Dermis blood vessel endothelial cell (primary cell): ENCODE measurements at places on chromosomes 16 and 17. TPM values are rescaled to one million over a fixed set of nuclear protein-coding genes. Genes with fewer than 3 reads are reported as not detected.

DNA sequence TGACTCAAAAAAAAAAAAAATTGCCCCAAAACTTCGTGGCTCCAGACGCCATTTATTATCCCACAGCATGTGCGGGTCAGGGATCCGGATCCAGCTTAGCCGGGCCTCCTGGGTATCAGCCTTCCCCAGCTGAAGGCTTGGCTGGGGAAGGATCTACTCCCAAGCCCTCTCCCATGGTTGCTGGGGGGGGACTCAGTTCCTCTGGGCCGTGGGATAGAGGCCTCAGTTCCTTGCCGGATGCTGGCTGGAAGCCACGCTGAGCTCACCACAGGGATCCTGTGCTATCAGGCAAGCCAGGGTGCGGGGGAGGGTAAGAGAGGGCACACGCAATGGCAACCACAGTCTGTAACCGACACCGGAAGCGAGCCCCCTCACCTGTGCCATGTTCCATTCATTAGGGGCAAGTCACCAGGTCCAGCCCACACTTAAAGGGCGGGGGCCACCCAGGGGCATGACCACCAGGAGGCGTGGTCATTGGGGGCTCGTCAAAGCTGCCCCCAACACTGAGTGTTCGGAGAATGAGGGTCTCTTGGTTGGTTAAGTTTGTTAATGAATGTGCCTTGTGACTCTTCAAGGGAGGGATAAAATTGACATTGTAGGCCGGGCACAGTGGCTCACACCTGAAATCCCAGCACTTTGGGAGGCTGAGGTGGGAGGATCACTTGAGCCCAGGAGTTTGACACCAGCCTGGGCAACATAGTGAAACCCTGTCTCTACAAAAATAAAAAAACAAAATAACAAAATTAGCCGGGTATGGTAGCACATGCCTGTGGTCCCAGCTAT is 210.0 kb upstream of the GSE1 start:
- DNase-seq, result peak; percentile 88

DNA sequence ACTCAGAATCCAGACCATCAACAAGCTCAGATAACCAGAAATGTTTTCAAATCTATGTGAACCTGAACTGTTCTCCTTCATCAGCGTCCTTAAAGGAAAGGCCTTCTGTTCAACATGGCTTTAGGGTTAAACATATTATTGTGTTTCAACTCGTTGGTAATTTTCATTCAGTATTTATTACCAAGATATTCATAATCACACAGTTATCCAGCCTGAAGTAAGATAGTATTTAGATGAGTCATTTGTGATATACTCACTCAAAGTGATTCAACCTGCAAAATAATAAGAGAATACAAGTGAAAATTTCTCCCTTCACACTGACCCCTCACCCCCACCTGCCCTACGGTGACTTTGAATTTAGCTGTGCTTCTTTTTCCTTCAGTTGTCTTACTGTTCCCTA is 3.0 kb downstream of the CYLD start:
- peak; percentile 23 for DNase-seq

The TPSAB1 gene
- total RNA-seq, result not detected in 2 replicates

The SPAG5 gene
- 10.6 and 47.7 TPM in 2 replicates for total RNA-seq

DNA sequence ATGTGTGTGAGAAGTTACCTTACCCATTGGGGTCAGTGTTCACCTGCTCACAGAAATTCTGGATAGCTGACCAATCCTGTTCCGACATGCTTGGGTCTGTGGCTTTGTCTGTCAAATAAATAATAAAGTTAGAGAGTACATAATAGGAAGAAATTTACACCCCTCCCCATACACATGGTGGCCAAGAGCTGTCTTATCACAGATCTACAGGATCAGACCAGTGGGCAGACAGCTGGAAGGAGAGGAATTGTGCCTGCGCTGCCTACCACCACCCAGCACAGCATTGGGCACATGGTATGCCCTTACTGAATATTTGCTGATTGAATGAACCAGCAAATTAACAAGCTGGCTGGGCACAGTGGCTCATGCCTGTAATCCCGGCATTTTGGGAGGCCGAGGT is 14.6 kb downstream of the GGA2 start:
- no peak for DNase-seq

The CACNG5 gene
- total RNA-seq, result not detected in 2 replicates

GRCh38 chr17:8673612-8674011 is 43.1 kb upstream of the MYH10 start:
- DNase-seq, result peak; percentile 42

The PRKCB gene
- total RNA-seq, result not detected in 2 replicates
